ENCODE measurements at places on chromosomes 5 and 9.

DNA sequence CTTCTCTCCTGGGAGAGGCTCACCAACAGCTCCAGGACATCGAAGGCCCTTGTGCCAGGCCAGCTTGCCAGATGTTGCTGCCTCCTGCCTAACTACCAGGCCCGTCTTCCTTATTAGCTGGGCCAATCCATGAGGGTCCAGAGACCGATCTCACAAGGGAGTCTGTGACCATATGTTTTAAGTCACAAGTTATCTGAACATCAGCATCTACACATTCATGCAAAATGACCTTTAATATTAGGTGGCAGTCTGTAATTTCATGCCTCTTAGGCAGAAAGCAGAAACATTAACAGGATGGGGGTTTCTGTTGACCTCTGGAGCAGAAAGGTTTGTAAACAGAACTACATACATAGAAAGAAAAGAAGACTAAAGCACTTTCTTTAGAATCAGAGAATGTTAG is 75.1 kb upstream of the SLC25A51 start:
- no peak for DNase-seq

- no peak for DNase-seq
Observed at GRCh38 chr9:128554155-128554862, 1.9 kb downstream of the SPTAN1 start.

DNA sequence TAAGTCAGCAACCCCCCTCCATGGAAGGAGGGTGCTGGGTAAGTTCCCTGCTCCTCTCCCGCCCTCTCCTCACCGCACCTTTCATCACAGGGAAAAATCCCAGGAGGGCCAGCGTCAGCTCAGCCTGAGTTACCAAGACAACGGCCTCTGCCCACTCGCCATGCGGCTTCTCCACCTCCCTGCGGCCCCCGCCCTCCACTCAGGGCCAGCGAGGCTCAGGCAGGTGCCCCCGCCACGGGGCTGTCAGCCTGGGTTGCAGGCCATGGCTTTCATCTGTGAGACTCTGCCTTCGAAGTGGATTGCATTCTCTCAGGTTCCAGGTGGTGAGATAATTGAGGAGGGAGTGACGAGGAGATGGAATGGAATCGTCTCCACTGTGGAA is 27.2 kb upstream of the LAMC3 start:
- no peak for DNase-seq

- no peak for DNase-seq
Observed at GRCh38 chr5:1521671-1522600, 1.8 kb downstream of the LPCAT1 start.

GRCh38 chr5:77841616-77842015 is 65.5 kb upstream of the TBCA start:
- DNase-seq = no peak

GRCh38 chr5:14036947-14037346 is 92.5 kb upstream of the DNAH5 start:
- no peak for DNase-seq

DNA sequence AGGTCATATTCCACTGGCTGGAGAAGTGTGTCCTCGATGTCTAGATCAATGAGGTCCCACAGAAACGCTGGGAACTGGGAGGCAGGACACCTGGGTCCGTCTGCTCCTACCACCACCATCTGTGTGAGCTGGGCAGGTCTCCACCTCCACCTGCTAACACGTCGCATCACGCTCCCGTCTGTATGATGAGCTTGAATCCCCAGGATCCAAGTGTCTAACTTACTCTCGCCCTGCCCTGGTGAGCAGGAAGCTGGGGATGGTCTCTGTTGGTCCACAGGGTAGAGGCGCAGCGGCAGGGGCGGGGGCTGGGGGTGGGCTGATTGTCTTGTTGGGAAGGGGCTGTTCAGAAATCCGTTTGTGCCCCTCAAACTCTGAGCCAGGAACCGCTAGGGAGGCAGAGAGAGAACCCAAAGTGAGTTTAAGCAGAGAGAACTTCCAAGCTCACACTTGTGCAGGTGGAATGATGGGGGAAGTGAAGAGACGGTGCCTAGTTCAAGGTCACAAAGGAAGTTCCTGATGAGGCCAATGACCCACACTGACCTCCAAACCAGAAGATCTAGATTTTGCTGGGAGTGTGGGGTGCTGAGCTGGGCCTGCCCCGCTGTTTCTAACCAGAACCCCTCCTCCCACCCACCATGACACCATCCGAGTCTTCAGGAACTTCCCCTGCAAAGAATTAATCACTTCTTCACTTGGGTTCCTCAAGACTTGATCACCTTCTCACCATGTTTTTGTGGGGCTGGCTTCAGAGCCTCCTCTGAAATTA is 21.1 kb downstream of the ORM2 start:
- no peak for DNase-seq

DNA sequence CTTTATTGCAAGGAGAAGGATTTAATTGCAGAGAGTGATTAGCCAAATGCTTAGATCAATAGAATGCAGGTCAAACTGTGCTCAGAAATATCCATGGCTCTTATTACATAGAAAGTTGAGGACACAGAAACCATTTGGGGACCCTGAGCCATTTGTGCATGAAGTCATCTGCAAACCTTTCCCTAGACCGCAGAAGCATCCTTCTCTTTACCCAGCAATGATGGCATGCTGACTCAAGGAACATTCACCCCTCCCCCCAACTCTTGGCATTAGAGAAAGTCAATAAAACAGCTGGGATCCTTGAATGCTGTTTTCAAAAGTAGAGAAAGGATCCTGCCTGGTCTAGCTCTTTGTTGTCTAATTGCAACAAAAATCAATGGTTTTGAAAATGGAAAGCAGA is 73.5 kb downstream of the PPP2R2B start:
- DNase-seq = no peak

DNA sequence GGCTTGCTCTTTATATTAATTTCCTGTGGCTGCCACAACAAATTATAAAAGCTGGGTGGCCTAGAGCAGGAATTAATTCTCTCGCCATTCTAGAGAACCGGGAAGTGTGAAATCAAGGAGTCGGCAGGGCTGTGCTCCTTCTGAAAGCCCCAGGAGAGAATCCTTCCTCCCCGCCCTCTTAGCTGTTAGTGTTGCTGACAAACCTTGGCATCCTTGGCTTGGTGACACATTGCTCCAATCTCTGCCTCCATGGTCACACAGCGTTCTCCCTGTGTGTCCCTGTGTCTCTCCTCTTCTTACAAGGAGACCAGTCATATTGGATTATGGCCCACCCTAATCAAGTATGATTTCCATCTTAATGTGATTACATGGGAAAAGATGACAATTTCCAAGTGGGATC is 55.9 kb upstream of the NEURL1B start:
- no peak for DNase-seq

- DNase-seq = no peak
Observed at GRCh38 chr9:136086213-136086881, 8.7 kb downstream of the NACC2 start.

GRCh38 chr9:121283080-121283398 is 15.1 kb downstream of the GSN start:
- no peak for DNase-seq

DNA sequence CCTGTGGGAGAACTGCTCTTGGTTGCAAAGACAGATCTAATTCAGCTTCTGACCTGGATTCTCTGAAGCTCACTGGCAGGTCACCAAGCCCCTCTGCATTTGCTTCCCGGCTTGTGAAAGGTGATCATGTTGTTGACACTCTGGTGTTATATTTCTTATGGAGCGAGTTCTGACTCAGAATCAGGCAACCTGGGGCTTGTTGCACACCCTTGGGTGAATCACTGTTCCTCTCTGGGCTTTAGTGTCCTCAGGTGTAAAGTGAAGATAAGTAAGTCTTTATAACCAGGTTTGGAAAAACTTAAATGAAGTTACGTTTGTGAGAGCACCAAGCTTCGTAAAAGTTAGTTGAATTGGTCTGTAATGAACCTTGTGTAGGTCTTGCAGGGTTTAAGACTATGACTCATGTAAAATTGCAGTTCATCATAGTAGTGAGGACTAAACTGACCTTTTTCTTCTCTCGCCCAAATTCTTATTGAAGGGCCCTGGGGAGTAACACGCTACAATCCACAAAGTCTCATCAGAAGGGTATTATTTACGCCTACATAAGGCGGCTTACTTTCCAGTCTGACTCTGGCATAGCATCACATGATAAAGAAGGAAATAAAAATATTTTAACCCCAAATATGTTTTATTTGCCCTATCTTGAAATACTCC is 218.6 kb downstream of the TMEM38B start:
- no peak for DNase-seq

GRCh38 chr5:67052034-67052433 is 144.6 kb downstream of the CD180 start:
- no peak for DNase-seq

- DNase-seq = no peak
Observed at GRCh38 chr5:67855523-67855922, 360.0 kb upstream of the PIK3R1 start.

- no peak for DNase-seq
Observed at GRCh38 chr5:169997798-169998197, 17.5 kb upstream of the INSYN2B start.

DNA sequence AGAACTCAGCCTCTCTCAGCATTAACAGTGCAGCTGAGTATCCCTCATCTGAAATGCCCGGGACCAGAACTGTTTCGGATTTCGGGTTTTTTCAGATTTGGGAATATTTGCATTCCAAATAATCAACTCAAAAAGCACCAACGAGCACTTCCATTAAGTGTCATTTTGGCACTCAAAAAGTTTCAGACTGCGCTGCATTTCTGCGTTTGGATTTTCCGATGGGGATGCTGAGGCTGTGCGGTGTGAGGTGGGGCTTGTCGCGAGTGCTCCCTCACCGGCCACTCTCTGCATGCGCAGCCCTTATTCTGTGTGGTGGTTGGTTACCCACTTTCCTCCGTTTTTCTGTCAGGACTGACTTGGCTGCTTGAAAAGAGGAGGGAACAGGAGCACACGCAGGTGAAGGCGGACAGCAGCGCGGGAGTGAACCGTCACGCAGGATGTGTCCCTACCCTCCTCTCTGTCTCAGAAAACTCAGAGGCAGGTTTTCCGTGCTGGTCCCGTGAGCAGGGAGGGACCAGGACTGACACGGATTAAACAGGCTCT is 8.4 kb downstream of the UBAC1 start:
- no peak for DNase-seq

DNA sequence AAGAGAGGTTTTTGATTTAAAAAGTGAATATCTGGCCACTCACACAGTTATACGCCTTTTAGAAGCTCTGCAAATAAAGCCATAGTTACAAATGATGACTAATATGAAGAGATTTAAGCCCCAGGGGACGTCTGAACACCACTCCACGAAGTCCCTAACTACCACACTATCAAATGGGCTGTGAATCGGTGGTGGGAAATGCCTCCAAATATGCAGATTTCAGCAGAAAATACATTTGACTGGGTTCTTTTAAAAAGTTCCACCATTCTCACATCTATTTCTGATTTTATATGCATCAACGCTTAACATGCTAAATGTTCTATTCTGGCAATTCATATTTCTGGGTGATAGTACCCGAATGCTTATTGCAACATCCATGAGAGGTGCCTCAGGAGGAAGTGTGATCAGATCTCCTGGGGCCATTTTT is 22.5 kb downstream of the TICAM2 start:
- no peak for DNase-seq

DNA sequence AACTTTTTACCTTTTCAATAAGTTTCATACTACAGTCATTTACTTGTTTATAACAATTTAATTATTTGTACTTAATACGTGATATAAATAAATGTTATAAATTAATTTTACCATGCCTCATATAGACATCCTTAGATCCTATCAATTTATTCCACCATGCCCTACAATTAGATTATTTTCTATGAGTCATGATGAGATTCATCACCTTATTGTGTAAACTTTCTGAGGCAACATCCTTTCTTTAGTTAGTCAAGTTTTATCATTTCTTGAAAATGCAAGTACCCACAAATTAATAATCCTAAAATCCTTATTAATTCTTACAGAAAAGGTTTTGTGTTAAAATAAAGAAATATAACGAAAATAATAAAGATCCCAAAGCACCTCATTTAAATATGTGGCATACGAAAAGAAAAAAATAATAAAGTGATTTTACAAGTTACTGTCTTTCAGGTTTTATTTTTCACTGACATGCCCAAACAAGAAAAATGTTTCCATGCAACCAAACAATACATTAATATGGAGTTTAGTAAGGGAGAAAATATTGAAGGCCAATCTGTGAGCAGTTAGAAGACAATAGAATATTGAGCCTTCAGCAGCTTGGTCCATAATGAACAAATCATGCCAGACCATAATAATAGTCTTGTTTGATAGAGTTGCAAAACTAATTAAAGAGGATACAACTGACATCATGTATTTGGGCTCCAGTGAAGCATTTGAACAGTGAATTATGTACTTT is 188.7 kb upstream of the MRPS30 start:
- DNase-seq = no peak

GRCh38 chr9:85004818-85005413 is 335.4 kb downstream of the NTRK2 start:
- DNase-seq = no peak

DNA sequence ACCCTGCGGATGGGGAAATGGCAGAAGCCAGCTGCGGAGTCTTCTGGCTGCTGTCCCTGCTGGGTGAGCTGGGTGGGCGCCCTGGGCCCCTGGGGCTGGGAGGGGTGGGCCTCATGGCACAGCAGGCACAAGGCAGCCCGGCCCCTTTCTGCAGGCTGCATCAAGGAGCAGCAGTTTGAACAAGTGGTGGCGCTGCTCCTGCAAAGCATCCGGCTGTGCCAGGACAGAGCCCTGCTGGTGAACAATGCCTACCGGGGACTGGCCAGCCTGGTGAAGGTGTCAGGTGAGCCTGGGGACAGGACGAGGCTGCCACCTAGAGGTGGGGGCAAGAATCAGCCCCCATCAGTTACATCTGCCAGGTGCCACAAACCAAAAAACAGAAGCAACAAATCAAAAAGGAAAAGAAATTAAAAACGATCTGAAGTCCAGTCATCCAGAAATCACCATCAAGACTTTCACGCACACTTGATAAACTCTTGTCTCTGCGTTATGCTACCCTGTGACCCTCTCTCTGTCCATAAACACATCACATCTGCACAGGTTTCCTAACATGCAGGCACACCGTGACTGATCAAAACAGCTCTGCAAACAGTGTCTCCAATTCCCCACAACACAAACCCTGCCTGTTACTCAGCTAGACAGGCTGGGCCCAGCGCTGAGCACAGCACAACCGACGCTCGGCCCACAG is 13.9 kb downstream of the REXO4 start:
- peak; percentile 17 for DNase-seq

DNA sequence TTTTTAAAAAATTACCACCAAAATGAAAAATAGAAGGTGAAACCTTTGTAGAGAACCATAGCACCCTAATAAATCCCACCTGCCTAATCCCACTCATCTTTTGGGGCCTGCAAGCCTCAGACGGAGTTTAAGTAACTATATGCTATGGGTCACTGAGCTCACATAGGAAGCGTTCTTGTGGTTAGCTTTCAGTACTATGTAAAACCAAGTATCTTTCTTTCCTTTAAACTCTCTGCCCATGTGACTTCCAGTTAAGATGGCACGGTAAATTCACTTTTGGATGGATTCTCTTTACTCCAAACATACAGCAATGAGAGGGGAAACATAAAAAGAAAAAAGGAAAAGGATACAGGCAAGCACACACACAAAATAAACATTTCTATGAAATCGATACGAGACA is 50.9 kb downstream of the FANCC start:
- DNase-seq = no peak

DNA sequence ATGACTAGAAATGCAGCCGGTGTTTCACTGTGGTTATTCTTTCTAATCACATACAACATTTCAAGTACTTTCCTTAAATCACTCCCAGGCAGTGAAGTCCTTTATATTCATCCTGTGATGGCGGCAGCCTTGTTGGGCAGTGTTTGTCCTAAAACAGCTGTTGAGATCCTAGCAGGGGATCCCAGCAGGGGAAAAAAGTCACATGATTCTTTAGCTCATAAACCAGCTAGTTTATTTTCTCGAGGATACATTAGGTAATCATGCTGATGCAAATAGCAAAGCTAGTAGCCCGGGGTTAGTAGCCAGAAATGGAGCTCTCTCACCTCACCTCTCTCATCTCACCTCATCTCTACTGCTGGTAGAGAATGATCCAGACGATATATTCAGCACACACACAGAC is 70.5 kb downstream of the FOXD1 start:
- DNase-seq = no peak

Data from stimulated activated CD8-positive, alpha-beta memory T cell treated with anti-CD3 and anti-CD28 coated beads, Interleukin-4, amount 100 ng/mL, for 4 hours (primary cell).